ENCODE measurements at places on chromosomes 11 and 22.

GRCh38 chr11:70243912-70244652 lies 26.4 kb upstream of the PPFIA1 start:
- DNase-seq = no peak

GRCh38 chr11:73327812-73328364 lies 19.8 kb downstream of the ARHGEF17 start:
- no peak for DNase-seq

DNA sequence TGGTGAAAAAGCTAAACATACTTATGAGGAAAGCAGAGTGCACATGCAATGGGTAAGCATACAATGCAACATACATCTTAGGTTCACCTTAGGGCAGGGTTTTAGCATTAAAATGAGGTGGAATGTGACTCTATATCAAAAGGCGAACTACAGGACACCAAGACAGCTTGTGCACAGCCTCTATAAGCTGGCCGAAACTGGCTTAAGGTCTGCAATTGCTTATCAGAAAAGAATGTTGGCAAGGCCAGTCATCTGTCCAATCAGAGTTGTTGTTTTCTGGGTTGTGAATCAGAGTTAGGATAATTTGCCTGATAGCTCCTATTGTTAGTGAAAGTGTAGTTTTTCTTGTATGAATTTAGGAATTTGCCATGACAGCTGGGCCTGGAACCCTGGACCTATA lies 76.5 kb downstream of the LRRC4C start:
- no peak for DNase-seq

- DNase-seq = no peak
Observed at GRCh38 chr11:69642549-69642912, 1.6 kb downstream of the CCND1 start.

DNA sequence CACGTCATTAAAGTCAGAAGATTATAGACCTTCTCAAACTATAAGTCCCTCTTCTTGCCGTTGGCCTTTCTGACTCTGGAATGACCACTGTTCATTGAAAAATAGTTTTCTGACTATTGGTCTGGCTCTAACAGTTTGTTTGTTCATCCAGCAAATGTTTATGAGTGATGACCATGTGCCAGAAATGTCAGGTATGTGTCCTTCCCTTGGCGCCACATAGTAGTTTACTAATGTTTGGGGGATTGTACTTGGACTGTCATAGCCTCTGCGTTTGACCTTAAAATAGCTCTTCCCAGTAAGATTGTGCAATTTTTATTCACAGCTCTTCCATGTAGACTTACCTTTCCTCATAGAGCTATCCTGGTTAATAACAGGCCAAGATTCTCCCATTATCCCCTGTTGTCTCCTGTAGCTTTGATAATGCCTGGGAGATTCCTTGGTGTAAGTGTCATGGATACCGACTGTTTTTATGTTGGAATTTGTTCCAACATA lies 13.7 kb downstream of the MCAM start:
- DNase-seq = no peak

DNA sequence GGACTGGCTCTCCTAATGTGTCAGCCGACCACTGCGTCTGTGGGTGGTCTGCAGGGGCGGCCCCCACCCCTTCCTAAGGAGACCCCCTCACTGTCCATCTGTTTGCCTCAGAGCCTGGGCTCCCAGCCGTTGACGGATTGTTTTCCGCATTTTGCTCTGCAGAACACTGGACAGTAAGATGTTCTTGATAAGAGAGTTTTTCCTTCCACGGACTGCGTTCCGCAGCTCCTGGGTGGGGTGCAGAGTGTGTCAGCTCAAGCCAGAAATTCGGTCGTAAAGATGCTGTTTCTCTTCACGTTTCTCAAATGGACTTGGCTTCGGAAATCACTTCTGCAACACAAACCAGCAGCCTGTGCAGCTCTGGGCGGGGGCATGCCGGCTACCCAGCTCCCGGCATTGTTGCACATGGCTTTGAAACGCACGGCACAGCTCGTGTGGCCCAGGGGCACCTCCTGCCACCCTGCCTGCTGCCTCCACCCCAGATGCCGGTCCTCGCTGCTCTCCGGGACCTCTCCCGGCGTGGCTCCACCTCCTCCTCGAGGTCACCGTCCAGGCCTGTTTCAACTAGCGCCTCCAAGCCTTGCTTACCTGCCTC lies 2.9 kb upstream of the MRGPRG start:
- no peak for DNase-seq

GRCh38 chr22:41237036-41237706 lies 3.6 kb downstream of the CHADL start:
- DNase-seq = no peak

DNA sequence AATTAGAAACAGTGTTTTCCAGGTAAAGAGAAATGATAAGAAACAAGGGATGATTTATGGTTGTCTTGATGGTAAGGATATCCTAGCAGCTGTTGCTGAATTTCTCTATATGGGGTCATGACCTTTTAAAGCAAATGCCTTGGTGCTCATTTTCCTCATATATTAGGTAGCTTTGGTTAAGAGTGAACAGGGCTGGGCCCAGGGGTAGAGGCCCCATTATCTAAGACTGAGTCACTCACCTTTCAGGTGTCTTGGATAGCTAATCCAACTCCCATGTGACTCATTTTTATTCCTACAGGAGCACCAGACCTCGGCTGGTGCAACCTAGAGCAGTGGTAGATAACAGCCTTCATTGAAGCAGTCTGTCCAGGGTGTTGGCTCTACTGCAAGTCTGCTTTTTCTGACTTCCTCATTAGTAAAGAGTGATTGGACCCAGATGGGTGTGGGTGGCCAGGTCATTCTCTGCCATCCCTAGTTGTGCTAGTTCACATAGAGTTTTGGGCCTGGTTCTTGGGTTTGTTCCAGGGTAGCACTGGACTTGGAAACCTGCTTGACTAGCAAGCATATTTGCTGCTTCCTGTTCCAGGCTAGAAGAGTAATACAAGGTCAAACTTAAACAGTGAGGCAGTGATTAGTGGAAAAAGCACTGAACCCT lies 37.4 kb downstream of the CTNND1 start:
- DNase-seq = no peak

GRCh38 chr11:34656062-34656720 lies 35.3 kb downstream of the EHF start:
- no peak for DNase-seq

DNA sequence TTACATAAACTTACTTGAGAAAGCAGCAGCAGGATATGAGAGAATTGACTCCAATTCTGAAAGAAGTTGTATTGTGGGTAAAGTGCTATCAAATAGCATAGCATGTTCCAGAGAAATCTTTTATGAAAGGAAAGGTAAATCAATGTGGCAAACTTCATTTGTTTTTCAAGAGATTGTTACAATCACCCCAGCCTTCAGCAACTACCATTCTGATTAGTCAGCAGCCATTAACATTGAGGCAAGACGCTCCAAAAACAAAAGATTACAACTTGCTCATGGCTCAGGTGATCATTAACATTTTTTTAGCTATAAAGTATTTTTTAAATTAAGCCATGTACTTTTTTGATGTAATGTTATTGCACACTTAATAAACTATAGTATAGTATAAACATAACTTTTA lies 357.2 kb downstream of the TMEM135 start:
- DNase-seq = no peak

GRCh38 chr22:35352214-35353111 lies 28.4 kb upstream of the HMOX1 start:
- no peak for DNase-seq
